ENCODE measurements at places on chromosomes 16 and 17. TPM values are rescaled to one million over a fixed set of nuclear protein-coding genes. Genes with fewer than 3 reads are reported as not detected.

Gene PLD6
- total RNA-seq: 6.2 TPM

Gene TNFSF12
- total RNA-seq: 39.0 TPM

Gene HS3ST4
- total RNA-seq: not detected

Gene HS3ST2
- total RNA-seq: not detected

Gene IGF2BP1
- not detected for total RNA-seq

Gene SNX20
- 54.5 TPM for total RNA-seq

Gene GRAP
- total RNA-seq: 31.9 TPM

Gene NPTX1
- total RNA-seq: 98.0 TPM

Gene KRT39
- not detected for total RNA-seq

Gene DHX58
- total RNA-seq: 53.5 TPM

Gene SLFN14
- total RNA-seq: not detected

Gene FTSJ3
- total RNA-seq: 52.8 TPM

Gene EVPLL
- total RNA-seq: not detected

Gene TEKT5
- not detected for total RNA-seq

Gene PDF
- total RNA-seq: 11.8 TPM

Gene SLC52A1
- total RNA-seq: 0.16 TPM

Gene COQ9
- 16.4 TPM for total RNA-seq

Gene TNFRSF17
- not detected for total RNA-seq

Gene TMC5
- total RNA-seq: not detected

Gene TRAP1
- 143 TPM for total RNA-seq

Gene ZNF778
- total RNA-seq: 7.1 TPM

Gene GRB7
- total RNA-seq: not detected

Gene CHST5
- not detected for total RNA-seq

Gene SUPT4H1
- 66.8 TPM for total RNA-seq

Gene RND2
- total RNA-seq: not detected

Gene EME1
- total RNA-seq: 2.2 TPM

Gene ZNF174
- total RNA-seq: 4.7 TPM

Gene AHSP
- total RNA-seq: not detected

Gene CX3CL1
- not detected for total RNA-seq

Gene STAT5B
- total RNA-seq: 143 TPM

Gene MYH11
- not detected for total RNA-seq

Gene SCGB1C2
- total RNA-seq: not detected

Gene RGS9
- 3.1 TPM for total RNA-seq

Gene HSD11B2
- not detected for total RNA-seq

Gene SEZ6
- not detected for total RNA-seq

Gene GRAPL
- total RNA-seq: 101 TPM

Gene NPIPA2
- total RNA-seq: 5.6 TPM

Gene TMEM98
- total RNA-seq: not detected

Gene SMIM5
- 0.41 TPM for total RNA-seq

Gene DPEP1
- not detected for total RNA-seq

Gene PERCC1
- total RNA-seq: 3.4 TPM

Gene KIAA0753
- total RNA-seq: 24.1 TPM

Gene POLR3E
- total RNA-seq: 113 TPM

Gene NOL3
- total RNA-seq: 1.4 TPM

Gene VASN
- 0.66 TPM for total RNA-seq

Gene ERAL1
- total RNA-seq: 24.9 TPM

Gene ABCA6
- 1.1 TPM for total RNA-seq

Gene UTP4
- 42.9 TPM for total RNA-seq

Gene ETV4
- not detected for total RNA-seq

Gene FAM20A
- 0.19 TPM for total RNA-seq

Gene MT1H
- not detected for total RNA-seq

All from naive thymus-derived CD4-positive, alpha-beta T cell (primary cell).